ENCODE measurements at places on chromosomes 11 and 22.
A peak's percentile ranks its signal among the peaks of the same experiment; 100 is the strongest.

DNA sequence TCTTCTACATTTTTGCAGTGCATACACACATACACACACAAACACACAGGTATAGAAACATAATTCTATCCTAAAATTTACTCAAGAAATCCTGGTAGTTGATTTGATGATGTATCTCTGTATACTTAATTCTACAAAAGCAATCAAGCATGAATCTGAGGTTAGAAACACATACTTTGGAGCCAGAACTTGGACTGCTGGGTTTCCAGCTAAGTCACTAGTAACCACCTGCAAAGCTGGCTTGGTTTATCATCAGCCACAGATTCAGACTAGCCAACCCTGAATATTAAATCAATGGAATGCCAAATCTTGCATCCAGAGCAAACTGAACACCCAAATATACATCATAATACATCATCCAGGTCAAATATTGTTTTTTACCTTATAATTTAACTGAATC, 24.8 kb upstream of the POU2AF2 start:
- DNase-seq: no peak

DNA sequence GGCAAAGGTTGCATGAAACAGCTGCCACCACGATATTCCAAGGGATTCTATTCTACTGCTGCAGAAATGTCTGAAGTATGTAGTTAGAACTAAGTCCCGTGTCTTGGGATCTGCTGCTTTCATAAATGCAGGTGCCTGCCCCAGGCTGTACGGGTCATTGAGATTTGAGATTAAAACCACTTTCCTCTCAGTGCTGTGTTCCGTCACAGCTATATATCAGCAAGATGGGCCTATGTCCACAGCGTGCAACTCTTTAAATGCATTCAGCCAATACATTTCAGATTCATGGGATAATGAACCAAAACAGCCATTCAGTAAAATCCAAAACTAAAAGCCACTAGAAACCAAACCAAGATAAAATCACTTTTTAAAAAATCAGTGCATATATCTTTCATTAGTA, 107.3 kb upstream of the LUZP2 start:
- no peak for DNase-seq

GRCh38 chr11:34151916-34152845, 46.8 kb downstream of the NAT10 start:
- no peak for DNase-seq

DNA sequence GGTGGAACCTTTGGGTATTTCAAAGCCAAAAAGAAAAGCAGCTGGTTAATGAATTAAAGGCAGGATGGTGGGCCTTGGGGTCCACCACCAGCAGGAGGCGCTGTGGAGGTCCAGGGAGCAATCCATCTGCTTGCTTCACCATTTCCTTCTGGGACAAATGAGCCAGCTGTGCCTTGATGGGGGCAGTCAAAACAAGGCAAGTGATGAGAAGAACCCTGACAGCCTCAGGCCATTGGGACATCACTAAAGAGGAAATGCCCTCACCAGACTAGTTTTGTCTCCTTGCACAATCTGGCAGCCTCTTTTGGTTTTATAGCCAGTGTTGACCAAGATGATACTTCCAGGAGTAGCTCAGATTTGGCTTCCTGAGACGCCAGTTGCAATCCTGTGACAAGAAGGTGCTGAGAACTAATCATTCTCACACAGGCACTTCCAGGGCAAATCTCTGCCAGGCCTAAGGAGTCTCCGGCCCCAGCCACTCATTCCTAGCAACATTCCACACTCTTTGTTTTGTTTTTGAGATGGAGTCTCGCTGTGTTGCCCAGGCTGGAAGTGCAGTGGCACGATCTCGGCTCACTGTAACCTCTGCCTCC, 38.2 kb upstream of the WEE1 start:
- DNase-seq: peak; percentile 42

GRCh38 chr22:49551446-49551845, 276.2 kb downstream of the BRD1 start:
- DNase-seq: no peak

- DNase-seq: no peak
These were observed 2.9 kb downstream of the PANX2 start for GRCh38 chr22:50173311-50173982.

- DNase-seq: peak; percentile 24
These were observed 169.6 kb upstream of the FOLH1 start for GRCh38 chr11:49377978-49378377.
